Osteocyte (in vitro differentiated cells): ENCODE measurements at places on chromosomes 1 and 21. TPM values are rescaled to one million over a fixed set of nuclear protein-coding genes. Genes with fewer than 3 reads are reported as not detected.

Gene AKR7A3
- total RNA-seq, result 1.5 and 2.1 TPM in 2 replicates

Gene HSD11B1
- total RNA-seq, result not detected in 2 replicates

DNA sequence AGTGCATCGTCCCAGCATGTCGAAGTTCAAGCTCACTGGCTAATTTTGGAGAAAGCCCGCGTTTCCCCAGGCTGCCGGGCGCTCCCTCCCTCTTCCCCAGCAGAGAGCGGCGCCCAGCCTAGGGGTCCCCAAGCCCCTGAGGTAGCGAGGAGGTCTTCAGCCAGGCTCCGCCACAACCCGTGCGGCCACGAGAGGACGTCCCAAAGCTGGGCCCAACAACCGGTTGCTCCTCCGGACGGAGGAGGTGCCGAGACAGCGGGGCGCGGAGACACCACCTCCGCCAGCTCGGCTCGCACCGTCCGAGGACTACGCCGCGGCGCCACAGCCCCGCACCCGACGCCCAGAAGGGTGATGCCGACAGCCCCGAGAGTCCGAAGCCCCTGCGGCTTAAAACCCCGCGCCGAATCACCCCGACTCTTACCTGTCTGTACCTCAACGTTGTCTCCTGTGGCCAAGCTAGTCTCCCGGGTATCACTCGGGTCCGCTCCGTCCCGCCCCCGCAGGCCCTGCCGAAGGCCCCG lies at the start of gene DENND2C:
Gene DENND2C (minus strand): TSS at position 488 of the 521 bp plus-strand sequence. CDS start 44,065 bp downstream, outside the sequence.
- H3K27me3 ChIP-seq, result peaks cover 50% of the 10 kb centered on the region
- no peak for DNase-seq
- peak within 1 kb of the TSS; percentile 83 for H3K4me3 ChIP-seq
- H3K27ac ChIP-seq, result no peak within 1 kb of the TSS

Gene C1orf116
- not detected in 2 replicates for total RNA-seq

Gene KIAA1614
- total RNA-seq, result 6.6 and 8.4 TPM in 2 replicates

Gene MIS18A
- 6.9 and 7.2 TPM in 2 replicates for total RNA-seq

DNA sequence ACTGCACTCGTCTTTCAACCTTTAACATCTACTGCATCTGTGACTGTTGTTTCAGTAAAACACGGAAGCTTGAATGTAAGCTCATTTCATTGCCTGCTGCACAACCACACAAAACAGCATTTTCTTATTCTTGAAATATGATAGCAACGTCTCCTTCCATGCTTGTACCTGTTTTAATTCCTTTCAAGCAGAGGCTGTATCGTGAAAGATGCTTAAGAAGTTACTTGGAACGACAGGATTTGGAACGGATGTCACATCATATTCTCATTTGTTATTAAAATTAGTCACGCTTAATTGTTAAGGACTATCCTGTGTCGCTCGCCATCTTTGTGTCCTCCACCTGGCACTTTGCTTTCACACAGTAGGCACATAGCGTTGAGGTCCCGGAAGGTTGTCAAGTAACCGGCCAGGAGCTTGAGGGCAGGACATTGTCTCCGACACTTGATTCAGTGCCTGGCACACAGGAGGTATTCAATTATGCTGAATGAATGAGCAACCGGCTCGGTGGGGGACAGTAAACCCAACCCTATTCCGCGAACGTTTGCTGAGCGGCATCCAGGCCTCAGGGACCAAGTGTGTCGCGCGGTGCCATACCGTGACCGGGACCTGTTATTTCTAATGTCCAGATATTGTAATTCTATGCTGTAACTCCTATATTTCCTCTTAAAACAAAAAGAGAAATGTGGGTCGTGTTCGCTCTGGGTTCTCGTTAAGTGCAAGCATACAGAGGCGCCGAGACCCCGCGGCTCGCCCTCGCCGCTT lies 499 bp upstream of the SH3GLB1 start:
- no peak for DNase-seq
- peaks cover 29% of the 10 kb centered on the region for H3K4me1 ChIP-seq
- H3K4me3 ChIP-seq, result peak overlapping the region; percentile 99
- peak overlapping the region; percentile 94 for H3K27ac ChIP-seq
- H3K27me3 ChIP-seq, result peaks cover 3% of the 10 kb centered on the region
- H3K36me3 ChIP-seq, result peaks cover 6% of the 10 kb centered on the region

Gene DYRK3
- 1.7 and 2.1 TPM in 2 replicates for total RNA-seq

DNA sequence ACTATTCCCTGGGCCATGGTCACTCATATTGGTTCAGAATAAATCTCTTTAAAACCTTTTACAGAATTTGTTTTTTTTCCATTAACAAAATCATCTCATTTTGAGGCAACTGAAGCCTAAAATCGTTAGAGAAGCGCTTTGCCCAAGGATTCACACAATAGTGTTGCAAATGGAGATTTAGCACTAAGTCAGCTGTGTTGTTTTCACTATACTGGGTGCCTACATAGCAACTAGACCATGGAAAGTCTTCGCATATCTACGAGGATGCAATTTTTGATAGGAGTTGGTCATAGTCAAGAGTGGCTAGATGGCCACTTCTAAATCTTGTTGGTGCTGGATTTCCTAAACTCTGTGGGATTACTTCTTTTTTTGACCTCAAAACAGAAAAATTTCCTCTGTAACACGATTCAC lies 530 bp upstream of the TIPRL start:
- H3K27me3 ChIP-seq, result no peaks in the 10 kb centered on the region
- H3K4me3 ChIP-seq, result no peak overlapping the region
- no peak for DNase-seq
- H3K36me3 ChIP-seq, result no peaks in the 10 kb centered on the region

GRCh38 chr1:25185409-25186160 lies 46.7 kb downstream of the SYF2 start:
- no peak overlapping the region for H3K4me3 ChIP-seq
- H3K36me3 ChIP-seq, result no peaks in the 10 kb centered on the region
- no peak overlapping the region for H3K27ac ChIP-seq
- H3K27me3 ChIP-seq, result peaks cover 5% of the 10 kb centered on the region
- H3K4me1 ChIP-seq, result peaks cover 6% of the 10 kb centered on the region

DNA sequence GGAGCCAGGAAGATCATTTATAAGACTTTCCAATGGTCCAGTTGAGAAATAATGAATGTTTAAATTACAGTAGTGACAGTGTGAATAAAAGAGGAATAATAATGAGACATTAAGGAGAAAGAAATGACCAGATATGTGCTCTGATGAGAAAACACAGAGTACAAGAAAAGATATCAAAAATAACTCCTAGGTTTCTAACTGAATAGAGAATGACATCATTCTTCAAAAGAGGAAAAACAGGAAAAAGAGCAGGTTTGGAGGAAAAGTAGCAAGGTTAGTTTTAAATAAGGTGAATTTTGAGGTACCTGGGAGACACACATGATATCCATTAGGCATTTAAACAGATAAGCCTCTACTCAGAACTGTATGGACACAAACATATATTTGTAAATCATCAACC lies 55.0 kb downstream of the ANKRD13C start:
- H3K27ac ChIP-seq, result no peak overlapping the region
- no peak overlapping the region for H3K4me3 ChIP-seq
- peaks cover 40% of the 10 kb centered on the region for H3K36me3 ChIP-seq
- DNase-seq, result no peak
- H3K27me3 ChIP-seq, result no peaks in the 10 kb centered on the region
- no peaks in the 10 kb centered on the region for H3K4me1 ChIP-seq

Gene CYP4Z1
- not detected in 2 replicates for total RNA-seq

DNA sequence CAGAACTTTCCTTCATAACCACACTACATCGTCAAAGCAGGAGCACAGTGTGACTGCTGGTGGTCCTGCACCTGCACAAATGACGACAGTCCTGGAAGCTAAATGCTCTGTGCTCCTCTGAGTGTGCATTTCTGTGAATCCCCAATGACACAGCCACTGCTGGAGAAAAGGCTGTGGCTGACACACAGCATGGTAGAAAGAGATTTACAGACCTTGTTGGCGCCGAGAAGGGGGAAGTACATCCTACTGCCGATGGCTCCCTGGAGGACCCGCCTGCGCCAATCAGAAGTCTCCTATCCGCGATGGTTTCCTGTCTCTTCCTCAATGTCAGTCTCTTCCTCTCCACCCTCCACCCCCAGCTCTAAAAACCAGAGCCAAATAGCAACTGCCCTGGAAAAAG lies 115.4 kb upstream of the RAB4A start:
- H3K4me3 ChIP-seq, result no peak overlapping the region
- DNase-seq, result no peak
- no peak overlapping the region for H3K27ac ChIP-seq
- H3K36me3 ChIP-seq, result no peaks in the 10 kb centered on the region
- no peaks in the 10 kb centered on the region for H3K4me1 ChIP-seq

DNA sequence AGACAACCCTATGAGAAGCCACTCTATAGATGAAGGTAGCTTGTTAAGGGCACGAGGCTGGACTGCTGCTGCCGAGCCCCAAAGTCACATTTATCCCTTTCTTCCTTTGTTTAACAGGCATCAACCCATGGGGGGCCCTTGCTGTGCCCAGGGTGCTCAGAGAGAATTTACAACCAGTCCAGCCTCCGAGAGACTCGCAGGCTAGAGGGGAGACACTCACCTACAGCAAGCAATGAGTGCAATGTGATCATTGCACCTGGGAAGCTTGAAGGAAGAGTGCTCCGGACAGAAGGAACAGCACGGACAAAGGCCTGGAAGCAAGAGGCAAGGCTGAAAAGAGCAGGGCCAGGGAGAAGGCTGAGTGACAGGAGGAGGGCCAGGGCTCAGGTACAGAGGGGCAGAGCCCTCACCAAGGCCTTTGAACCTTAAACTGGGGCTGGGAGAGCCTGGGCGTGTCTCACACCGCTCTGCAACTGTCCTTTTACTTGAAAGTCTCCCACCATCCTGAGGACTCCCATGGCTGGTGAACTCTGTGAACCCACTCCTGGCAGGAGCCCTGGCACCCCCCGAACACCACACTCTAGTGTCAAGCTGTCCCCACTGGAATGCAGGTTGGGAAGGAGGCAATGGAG lies 27.3 kb downstream of the DMRTB1 start:
- H3K4me1 ChIP-seq, result peaks cover 5% of the 10 kb centered on the region
- peaks cover 48% of the 10 kb centered on the region for H3K27me3 ChIP-seq
- H3K4me3 ChIP-seq, result no peak overlapping the region
- no peak for DNase-seq

GRCh38 chr1:219273088-219273686 lies 99.5 kb downstream of the LYPLAL1 start:
- peaks cover 1% of the 10 kb centered on the region for H3K36me3 ChIP-seq
- no peak overlapping the region for H3K27ac ChIP-seq
- H3K27me3 ChIP-seq, result no peaks in the 10 kb centered on the region
- H3K4me3 ChIP-seq, result no peak overlapping the region

Gene DCDC2B
- not detected in 2 replicates for total RNA-seq

Gene CCDC27
- total RNA-seq, result not detected in 2 replicates

Gene NOS1AP
- 2.5 and 2.9 TPM in 2 replicates for total RNA-seq

GRCh38 chr1:178664278-178664677 lies 60.8 kb upstream of the RALGPS2 start:
- no peak overlapping the region for H3K27ac ChIP-seq
- H3K4me1 ChIP-seq, result no peaks in the 10 kb centered on the region
- no peak overlapping the region for H3K4me3 ChIP-seq
- H3K36me3 ChIP-seq, result no peaks in the 10 kb centered on the region
- DNase-seq, result no peak

- no peak overlapping the region for H3K27ac ChIP-seq
- no peaks in the 10 kb centered on the region for H3K4me1 ChIP-seq
- H3K36me3 ChIP-seq, result no peaks in the 10 kb centered on the region
- H3K4me3 ChIP-seq, result no peak overlapping the region
- no peak for DNase-seq
Measured at GRCh38 chr1:174367892-174368291, 79.9 kb upstream of the GPR52 start.

Gene TFB2M
- total RNA-seq, result 11.5 and 12.5 TPM in 2 replicates

DNA sequence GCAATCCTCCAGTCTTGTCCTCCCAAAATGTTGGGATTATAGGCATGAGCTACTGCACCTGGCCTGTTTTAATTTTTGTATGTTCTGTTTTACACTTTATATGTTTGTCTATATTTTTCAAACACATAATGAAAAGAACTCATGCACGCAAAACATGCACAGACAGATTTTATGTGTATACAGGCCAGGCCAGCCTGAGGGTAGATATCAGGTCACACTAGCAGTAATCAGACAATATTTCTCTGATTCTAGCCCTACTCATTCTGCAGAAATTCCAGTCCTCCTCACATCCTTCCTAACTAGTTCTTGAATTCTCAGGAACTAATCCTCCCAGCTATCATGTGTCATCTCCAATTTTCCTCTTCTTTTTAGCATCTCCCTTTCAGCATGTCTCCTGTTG lies 27.8 kb upstream of the PHGDH start:
- H3K4me1 ChIP-seq, result no peaks in the 10 kb centered on the region
- H3K4me3 ChIP-seq, result no peak overlapping the region
- DNase-seq, result no peak
- H3K36me3 ChIP-seq, result no peaks in the 10 kb centered on the region
- peaks cover 48% of the 10 kb centered on the region for H3K27me3 ChIP-seq

Gene HNRNPU
- total RNA-seq, result 292 and 299 TPM in 2 replicates

GRCh38 chr1:109895720-109896504 lies 14.7 kb upstream of the CSF1 start:
- no peak overlapping the region for H3K4me3 ChIP-seq
- DNase-seq, result no peak
- no peaks in the 10 kb centered on the region for H3K27me3 ChIP-seq
- H3K27ac ChIP-seq, result no peak overlapping the region
- H3K4me1 ChIP-seq, result peaks cover 11% of the 10 kb centered on the region
- H3K36me3 ChIP-seq, result no peaks in the 10 kb centered on the region

Gene CCT8
- 130 and 132 TPM in 2 replicates for total RNA-seq

- H3K27ac ChIP-seq, result no peak overlapping the region
- no peak for DNase-seq
- H3K36me3 ChIP-seq, result peaks cover 9% of the 10 kb centered on the region
- peaks cover 15% of the 10 kb centered on the region for H3K4me1 ChIP-seq
- H3K27me3 ChIP-seq, result no peaks in the 10 kb centered on the region
Measured at GRCh38 chr1:61104220-61104671, 21.9 kb downstream of the NFIA start.

Gene OLIG2
- 0.37 and 0.56 TPM in 2 replicates for total RNA-seq

GRCh38 chr1:82168482-82168881 lies 367.7 kb downstream of the ADGRL2 start:
- no peak overlapping the region for H3K27ac ChIP-seq
- no peak overlapping the region for H3K4me3 ChIP-seq
- no peaks in the 10 kb centered on the region for H3K36me3 ChIP-seq
- H3K27me3 ChIP-seq, result no peaks in the 10 kb centered on the region
- no peaks in the 10 kb centered on the region for H3K4me1 ChIP-seq

Gene C8B
- total RNA-seq, result not detected in 2 replicates

- no peaks in the 10 kb centered on the region for H3K27me3 ChIP-seq
- DNase-seq, result peak; percentile 82
- H3K4me3 ChIP-seq, result no peak overlapping the region
- peaks cover 17% of the 10 kb centered on the region for H3K36me3 ChIP-seq
- no peak overlapping the region for H3K27ac ChIP-seq
Measured at GRCh38 chr21:45996311-45997204, 15.0 kb downstream of the COL6A1 start.

Gene CASZ1
- total RNA-seq, result 1.2 and 1.8 TPM in 2 replicates
